ENCODE measurements at places on chromosomes 5 and 9.

DNA sequence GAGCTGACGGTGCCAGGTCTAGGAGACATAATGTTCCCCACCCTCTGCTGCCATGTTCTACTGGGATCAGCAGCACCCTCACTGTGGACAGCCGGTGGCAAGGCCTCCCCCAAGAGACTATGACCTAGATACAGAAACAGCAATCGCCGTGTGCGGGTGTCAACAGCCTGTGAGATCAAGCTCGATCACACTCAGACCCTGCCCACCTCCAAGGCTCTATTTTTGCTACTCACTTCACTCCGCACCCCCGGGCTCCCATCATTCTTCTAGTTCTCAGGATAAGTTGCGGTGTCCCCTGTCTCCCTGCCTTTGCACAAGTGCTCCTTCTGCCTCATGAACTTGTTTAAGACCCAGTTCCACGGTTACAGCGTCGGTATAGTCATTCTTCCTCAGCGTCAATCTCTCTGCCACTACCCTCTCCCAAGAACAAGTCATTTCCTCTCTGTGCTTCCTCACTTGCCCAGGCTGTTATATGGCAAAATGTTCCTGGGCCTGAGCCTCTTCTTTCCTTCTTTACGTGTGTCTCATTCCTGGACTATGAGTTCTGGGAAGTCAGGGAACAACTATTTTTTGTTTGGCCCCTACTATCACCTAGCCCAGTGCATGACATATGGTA, 5.4 kb upstream of the DOCK8 start:
- DNase-seq: no peak

DNA sequence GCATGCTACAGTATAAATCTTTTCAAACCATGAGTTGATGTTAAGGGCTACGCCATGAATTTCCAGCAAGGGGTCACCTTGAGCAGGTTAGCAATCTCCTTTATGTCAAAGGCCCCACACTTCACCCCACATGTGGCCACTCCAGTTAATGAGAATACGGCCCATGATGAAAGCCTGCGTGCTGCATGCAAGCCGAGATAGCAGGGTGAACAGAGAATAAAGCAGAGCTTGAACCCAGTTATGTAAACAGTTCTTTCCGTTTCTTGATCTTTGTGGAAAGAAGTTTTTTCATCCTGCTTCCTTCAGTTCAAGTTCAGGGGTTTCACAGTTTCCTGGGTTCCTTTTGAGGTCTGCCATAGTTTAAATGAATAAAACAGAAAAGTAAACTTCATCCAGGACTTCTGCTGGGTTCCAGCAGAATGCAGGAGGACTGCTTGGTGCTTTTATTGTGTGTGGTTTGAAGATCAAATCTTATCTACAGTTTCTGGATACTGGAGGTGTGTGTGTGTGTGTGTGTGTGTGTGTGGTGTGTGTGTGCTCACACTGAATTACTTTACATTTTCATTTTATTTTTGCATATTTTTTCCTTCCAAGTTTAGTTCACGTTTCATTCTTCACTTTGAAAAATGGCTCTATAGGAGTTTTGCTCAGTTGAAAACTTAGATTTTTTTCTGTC, 87.1 kb downstream of the HMHB1 start:
- no peak for DNase-seq

DNA sequence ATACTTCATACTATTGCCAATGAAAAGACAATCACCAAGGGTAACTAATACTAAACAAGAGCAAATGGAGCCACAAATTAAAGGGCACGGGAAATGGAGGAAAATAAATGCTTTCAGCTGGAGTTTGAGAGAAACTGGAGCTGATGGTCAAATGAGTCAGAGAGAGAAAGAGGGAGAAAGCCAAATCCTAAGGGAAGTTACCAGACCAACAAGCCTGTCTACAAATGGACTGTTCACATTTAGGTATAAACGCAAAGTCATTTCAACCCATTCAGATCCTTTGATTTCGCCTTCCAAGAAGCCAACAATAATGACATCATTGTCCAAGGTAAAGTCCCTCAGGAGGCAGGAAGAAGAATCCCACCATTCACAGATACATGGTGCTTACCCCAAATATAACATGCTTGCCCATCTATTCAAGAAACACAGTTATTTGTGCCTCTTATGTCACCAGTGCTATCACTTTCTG, 351.8 kb downstream of the RAB3C start:
- no peak for DNase-seq

DNA sequence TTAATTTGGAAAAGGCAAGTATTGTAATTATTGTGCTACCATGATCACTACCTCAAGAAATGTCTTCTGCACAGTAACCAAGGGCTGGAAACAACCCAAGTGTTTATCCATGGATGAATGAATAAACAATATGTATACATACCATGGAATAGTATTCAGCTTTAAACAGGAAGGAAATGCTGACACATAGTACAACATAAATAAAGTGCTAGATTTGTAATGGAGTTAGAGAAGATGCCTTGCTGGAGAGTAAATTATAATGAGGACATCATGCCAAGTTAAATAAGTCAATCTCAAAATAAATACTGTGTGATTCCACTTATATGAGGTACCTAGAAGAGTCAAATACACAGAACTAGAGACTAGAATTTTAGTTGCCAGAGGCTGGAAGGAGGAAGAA, 160.0 kb downstream of the CCDC192 start:
- DNase-seq: no peak

GRCh38 chr9:21852754-21853153, 50.3 kb downstream of the MTAP start:
- no peak for DNase-seq

- DNase-seq: no peak
Measured at GRCh38 chr9:136621734-136622093, 41.0 kb upstream of the EGFL7 start.

DNA sequence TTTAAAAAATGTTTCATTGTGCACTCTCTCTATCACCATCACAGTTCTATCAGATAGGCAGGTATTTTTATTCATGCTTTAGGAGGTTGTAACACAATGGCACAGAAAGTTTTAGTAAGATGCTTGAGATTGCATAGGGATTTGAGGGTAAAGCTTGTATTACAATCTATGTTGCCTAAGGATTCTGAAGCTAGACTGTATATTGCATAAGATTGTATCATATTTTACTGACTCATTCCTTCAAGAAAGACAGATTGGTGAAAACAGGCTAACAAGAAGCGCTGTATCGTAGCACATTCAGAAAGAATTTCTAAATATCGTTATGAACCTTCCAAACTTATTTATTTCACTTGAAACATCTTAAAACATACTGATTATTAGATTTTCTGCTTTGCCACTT, 577.7 kb downstream of the EBF1 start:
- peak; percentile 2 for DNase-seq

DNA sequence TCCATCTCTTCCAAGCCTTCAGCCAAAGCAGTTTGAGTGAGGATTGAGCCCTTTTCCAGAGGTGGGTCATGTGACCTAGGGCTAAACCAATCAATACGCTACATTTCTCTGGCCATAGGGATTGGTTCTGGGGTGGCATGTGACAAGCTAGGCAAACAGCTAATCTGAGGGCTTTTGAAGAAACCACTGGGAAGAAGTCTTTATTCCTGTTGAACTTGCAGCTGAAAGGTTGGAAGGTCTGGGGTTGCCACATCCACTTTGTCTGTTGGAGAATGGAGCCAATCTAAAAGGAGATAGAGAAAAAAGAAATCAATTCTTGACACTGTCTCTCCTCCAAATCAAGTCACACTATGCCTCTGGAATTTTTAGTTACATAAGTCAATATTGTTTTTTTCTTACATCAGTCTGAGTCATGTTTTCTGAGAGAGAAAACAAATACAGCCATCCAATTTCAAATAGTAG, 637.8 kb upstream of the WWC1 start:
- no peak for DNase-seq

GRCh38 chr5:37619353-37619752, 220.5 kb downstream of the GDNF start:
- DNase-seq: no peak

GRCh38 chr5:135062216-135063055, 28.4 kb upstream of the PITX1 start:
- no peak for DNase-seq

GRCh38 chr5:86968301-86968753, 299.4 kb upstream of the RASA1 start:
- no peak for DNase-seq

GRCh38 chr9:87863882-87864465, 18.7 kb upstream of the SPATA31E1 start:
- DNase-seq: no peak

GRCh38 chr9:88777498-88778312, 213.6 kb upstream of the S1PR3 start:
- no peak for DNase-seq

GRCh38 chr9:20658677-20659473, 25.2 kb upstream of the FOCAD start:
- no peak for DNase-seq

- DNase-seq: no peak
Measured at GRCh38 chr5:43941806-43942205, 338.8 kb downstream of the NNT start.

GRCh38 chr5:180423133-180423532, 70.0 kb upstream of the GFPT2 start:
- no peak for DNase-seq

GRCh38 chr9:90074316-90074962, 469.6 kb downstream of the GADD45G start:
- DNase-seq: no peak

DNA sequence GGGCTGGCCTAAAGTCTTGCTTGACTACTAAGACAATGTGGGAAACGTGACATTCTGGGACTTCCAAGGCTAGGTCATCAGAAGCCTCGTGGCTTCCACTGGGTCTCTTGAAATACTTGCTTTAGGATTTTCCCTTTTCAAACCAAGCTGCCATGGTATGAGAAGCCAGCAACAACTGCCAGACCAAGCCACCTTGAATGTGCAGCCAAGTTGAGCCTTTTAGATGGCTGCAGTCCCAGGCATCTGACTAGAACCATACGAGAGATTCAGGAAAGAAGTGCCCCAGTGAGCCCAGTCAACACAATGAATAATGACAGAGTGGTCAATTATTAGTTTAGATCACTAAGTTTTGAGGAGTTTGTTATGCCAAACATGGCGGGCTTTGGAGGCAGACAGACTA, 143.3 kb downstream of the SLF1 start:
- DNase-seq: no peak

- DNase-seq: no peak
Measured at GRCh38 chr5:124706729-124707361, 39.6 kb downstream of the ZNF608 start.

GRCh38 chr9:126000731-126001580, 253.8 kb downstream of the PBX3 start:
- no peak for DNase-seq

- no peak for DNase-seq
Measured at GRCh38 chr9:69822116-69822750, 1.6 kb downstream of the CFAP95 start.

- DNase-seq: no peak
Measured at GRCh38 chr5:127400539-127400938, 109.9 kb downstream of the MEGF10 start.

DNA sequence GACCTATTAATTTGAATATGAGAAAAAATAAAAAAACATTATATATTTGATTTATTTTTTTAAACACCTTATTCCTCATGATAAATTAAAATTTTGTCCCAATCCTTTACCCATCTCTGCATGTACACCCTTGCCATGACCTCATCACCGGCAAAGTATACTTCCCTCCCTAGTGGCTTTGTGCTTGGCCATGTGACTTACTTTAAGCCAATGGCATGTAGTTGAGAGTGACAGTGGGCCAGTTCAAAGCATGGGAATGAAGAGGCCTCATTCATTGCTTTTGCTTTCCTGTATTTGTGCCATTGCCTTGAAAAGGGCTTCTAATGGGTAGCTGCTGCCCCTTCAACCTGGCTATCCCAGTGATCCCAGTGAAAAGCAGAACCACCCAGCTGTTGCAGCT, 31.2 kb downstream of the C9 start:
- DNase-seq: no peak

DNA sequence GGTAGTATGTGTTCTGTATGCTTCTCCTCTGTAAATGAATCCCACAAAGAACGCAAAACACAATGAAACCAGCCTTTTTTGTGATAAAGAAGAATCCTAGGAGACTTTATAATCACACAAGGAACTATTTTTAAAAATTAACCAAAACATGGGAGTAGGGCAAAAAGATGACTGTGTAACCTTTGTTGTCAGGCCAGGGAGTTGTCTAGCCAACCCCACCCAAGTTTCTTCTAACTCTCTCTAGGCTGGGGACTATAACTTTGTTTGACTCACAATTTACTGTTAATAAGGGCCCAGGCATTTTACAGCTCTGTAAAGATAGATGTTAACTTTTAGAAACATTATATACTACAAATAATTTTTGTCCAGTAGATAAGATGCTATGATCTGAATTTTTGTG, 176.1 kb downstream of the ADAMTS12 start:
- DNase-seq: no peak

GRCh38 chr5:141484641-141485311, at the start of gene PCDHGC4:
PCDHGC4 (plus strand) TSS chr5:141485030; CDS start chr5:141485174, 144 bp downstream.
- no peak for DNase-seq

GRCh38 chr5:112682621-112683061, 55.0 kb upstream of the APC start:
- DNase-seq: peak; percentile 84

GRCh38 chr5:139651043-139651834, 3.1 kb downstream of the CXXC5 start:
- DNase-seq: peak; percentile 56

DNA sequence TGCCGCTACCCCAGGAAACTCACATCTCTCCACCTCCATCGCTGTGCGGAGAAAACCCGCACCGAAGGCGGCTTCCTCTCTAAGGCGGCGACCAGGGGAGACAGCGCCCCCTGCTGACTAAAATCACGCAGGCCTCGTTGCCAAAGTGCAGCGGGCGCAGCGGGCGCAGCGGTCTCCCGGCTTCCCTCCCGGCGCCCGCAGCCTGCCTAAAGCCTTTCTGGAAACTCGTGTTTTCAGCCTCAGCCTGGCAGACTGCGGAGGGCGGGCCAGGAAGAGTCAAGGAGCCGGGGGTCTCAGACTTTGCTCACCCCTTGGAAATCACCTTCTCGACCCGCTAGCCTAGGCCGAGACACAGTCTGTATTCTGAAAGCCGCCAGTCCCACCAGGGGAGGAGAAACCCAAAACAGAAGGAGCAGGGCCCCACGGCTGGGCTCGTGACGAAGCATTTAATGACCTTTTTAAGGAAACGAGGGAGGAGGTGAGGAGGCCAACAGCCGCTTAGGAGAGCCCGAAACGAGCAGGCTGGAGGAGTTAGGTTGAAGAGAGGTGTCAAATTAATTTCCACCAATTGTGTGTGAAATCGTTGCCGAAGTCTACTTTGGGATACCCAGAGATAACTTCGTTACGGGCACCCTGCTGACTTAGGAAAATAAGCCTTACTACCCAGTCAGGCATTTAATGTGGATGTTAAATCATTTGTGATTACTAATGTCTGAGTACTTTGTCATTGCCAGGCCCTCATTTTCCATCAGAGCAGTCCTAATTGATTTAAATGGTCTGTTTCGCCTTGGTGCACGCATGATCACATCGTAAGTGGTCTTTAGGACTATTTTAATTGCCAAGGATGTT, 7.3 kb upstream of the FOXB2 start:
- DNase-seq: peak; percentile 75

GRCh38 chr9:19380826-19381075, 715 bp upstream of the RPS6 start:
- DNase-seq: no peak
